ENCODE measurements at places on chromosomes 6 and 20.
A peak's percentile ranks its signal among the peaks of the same experiment; 100 is the strongest.

- DNase-seq: peak; percentile 45
Measured at GRCh38 chr6:55069132-55069781, 105.1 kb upstream of the HCRTR2 start.

DNA sequence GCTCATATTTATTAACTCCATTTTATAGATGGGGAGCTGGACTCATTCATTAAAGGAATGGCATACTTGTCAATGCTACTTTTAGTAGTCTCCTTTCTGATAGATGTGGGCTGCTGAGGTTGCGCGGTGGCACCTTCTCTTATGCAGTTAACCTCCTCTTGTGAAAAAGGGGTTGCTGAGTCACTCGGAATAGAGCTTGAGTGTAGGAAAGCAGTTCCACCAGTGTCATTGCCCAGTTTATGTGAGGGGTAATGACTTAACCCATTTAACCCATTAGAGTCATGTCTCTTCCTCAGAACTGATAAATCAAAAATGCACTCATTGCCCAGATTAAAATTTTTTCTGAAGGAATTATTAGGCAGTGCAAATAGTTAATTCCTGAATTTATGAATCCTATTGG, 6.3 kb downstream of the MAPK14 start:
- no peak for DNase-seq

GRCh38 chr20:54221996-54222890, 14.4 kb downstream of the PFDN4 start:
- no peak for DNase-seq

DNA sequence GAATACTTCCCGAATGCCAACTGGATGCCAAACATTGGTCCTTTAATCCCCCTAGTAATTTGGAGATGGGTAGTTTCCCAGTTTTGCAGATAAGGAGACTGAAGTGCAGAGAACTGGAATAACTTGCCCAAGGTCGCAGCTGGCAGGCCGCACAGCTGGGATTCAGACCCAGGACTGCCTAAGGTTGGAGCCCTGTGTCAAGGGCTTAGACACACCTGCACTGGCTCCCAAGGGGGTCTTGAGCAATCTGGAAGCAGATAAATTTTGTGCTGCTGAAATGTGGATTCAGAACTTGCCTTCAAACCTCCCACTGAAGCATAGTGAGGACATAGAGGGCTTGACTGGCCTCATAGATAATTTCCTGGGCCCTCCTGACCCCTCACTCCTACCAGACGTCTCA, 30.5 kb downstream of the FOXP4 start:
- no peak for DNase-seq

DNA sequence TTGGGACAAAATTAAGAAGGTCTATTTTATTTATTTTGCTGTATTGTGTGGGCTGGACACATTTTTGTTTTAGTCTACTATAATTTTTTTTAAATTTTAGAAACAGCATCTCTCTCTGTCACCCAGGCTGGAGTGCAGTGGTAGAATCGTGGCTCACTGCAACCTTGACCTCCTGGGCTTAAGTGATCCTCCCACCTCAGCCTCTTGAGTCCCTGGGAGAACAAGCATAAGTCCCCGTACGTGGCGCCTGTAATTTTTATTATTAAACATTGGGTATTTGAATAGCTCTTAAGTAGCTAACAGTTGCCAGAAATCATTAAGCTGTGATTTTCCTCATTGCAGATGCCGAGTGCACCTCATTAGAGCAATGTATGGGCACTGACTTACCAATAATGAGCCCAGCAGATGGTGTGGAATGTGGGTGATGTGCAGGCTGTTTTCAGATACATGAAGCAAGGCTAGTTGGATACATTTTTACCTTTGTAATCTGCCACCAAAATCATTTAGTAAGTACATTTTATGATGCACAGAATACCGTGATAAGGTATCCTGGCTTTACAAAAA, 10.3 kb upstream of the MAS1 start:
- DNase-seq: no peak

GRCh38 chr6:107344981-107345380, 114.4 kb downstream of the PDSS2 start:
- DNase-seq: no peak

- DNase-seq: no peak
Measured at GRCh38 chr6:165915022-165915770, 252.2 kb upstream of the PDE10A start.

DNA sequence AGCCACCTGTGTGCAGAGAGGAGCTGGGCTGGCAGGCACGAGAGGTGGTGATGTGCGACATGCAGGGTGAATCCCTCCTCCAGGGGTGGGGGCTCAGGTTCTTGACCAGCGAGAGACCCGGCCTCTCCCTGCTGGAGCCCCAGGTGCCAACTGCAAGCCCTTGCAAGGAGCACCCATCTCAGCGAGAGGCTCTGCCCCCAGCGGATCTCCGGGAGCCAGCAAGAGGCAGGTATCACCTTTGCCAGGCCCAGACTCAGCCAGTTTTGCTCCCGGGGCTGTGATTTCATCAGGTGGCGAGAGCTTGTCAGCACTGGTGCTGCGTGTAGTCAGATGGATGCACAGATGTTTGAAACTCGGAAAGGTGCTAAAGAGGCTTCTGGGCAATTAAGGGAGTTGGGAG, 87.7 kb downstream of the TFAP2C start:
- DNase-seq: no peak

- no peak for DNase-seq
Measured at GRCh38 chr20:49961413-49961812, 21.4 kb upstream of the SNAI1 start.

DNA sequence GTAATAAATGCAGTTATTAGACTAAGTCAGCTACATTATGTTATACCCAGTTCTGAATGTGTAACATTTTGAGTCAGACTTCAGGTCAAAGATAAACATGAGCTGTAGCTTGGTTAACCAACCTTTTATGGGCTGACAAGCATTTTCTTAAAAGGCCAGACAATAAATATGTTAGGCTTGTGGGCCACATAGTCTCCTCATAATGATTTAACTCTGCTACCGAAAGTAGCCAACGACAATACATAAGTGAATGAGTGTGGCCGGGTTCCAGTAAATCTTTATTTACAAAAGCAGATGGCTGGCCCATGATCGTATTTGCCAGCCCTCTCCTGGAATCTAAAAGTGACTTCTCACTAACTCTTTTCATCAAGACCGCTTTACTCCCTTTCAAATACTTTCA, 49.9 kb downstream of the ATG5 start:
- no peak for DNase-seq

GRCh38 chr6:106804346-106805335, 169.9 kb downstream of the CD24 start:
- no peak for DNase-seq

DNA sequence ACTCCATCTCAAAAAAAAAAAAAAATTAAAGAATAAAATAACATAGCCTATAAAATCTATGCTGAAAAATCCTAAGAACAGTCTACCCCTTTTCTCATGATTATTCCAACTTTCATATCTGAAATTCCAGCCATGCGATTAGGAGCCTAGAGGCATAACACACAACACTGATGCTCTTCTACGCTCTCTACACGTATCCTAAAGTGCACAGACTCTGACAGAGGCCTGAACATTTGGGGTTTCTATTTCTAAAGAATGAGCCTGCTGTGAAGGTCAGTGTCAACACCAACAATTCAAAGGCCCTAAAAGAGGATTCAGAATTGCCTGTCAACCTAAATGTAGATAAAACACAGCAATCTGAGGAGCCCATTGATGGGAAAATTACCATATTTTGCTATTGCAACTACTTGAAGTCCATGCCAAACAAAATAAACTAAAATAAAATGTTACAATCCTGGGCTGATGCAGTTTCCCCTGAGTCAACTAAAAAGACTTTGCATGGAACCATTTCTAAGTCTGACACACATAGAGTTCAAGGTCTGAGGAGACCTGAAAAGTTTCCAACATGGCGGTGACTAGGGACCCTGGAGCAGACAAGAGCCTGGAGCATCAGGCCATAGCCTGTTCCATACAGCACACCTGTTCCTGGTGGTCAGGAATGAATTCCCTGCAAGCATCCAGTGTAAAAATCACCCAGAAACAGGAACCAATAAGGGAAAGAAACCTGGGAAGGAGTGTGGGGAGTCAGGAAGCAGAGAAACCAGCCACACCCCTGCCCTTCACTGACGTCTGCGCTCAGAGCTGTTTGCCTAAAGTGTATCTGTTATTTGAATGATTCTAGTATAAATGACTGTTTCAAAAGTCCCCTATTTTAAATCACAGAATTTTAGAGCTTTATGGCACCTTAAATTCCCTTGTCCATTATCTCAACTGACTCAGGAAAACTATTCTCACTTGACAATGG, 11.8 kb downstream of the NINL start:
- no peak for DNase-seq

- no peak for DNase-seq
Measured at GRCh38 chr6:10968776-10969175, 75.3 kb downstream of the ELOVL2 start.

GRCh38 chr20:48286601-48287000, 501.3 kb upstream of the SULF2 start:
- no peak for DNase-seq

DNA sequence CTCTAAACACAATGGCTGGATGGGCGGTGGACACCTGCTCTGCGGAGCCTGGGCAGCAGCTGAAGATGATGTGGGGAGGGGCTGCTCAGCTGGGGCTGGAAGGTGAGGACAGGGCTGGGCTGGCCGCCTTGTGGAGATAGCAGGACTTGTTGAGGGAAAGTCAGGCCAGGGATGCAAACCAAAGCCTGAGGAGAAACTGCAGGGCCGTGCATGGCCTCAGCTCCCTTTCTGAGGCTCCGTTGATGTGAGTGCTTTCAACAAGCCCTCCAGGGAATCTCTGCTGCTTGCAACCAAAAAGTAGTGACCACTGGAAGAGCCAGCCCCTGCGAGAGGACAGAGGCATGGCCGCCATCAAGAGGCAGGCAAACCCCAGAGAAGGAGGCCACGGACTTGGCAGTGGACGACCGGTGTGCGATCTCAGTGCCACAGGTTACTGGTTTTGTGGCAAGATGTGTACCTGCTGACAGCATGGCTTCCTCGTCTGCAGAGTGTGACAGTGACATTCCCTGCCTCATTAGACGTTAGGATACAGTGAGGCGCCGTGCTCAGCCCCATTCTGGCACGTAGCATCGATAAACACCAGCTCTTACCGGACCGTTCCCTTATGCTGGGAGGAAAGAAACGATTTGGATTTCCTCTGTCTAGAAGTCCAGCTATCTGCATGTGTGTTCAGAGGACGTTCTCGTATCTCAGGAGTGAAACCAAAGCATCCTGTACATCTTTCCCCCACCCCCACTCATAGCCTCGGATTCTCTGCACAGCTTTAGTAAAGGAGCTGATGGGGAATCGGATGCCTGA, 37.9 kb downstream of the ERMARD start:
- DNase-seq: no peak

- DNase-seq: no peak
Measured at GRCh38 chr6:139690007-139690406, 315.6 kb upstream of the CITED2 start.

- DNase-seq: no peak
Measured at GRCh38 chr6:40788661-40789655, 201.8 kb upstream of the LRFN2 start.

DNA sequence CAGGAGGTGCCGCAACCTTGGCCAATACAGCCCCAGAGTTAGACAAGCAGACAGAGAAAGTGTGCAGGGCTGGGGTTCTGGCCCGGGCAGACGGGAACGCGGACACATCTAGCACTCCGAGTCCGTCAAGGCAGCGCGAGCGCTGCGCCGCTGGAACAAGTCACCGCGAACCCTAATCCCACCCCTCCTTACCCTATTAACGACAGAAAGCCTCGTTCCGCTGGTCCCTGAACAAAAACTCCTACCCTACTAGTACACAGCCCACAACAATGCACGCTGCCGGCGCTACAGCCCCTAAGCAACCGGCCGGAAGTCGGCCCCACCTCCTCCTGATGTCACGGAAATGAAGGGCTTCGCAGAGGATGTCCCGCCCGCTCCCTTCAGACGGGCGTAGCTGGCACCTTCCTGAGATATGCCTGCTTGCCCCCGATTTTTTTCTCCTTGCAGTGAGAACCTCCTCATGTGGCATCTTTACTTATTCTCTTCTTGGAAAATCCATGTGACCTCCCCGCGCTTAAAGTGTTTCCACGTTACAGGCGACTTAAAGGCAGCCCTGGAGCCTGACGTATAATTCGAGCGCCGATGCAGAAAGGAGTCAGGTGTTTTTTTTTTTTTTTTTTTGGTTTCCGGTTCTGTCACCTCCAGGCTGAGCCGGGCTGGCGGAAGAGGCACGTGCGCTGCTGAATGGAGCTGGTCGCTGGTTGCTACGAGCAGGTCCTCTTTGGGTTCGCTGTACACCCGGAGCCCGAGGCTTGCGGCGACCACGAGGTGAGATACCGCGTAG, at the start of the genes C6orf52 and PAK1IP1:
Gene C6orf52, minus strand, starts transcription at position 315 of the 784 bp plus-strand sequence. CDS start 7,066 bp downstream, outside the sequence.
Gene PAK1IP1, plus strand, starts transcription at position 671 of the 784 bp plus-strand sequence. Its CDS starts 14 bp downstream, at position 685.
- peak; percentile 93 for DNase-seq

- DNase-seq: no peak
Measured at GRCh38 chr6:37442416-37443215, 9.6 kb downstream of the CMTR1 start.

DNA sequence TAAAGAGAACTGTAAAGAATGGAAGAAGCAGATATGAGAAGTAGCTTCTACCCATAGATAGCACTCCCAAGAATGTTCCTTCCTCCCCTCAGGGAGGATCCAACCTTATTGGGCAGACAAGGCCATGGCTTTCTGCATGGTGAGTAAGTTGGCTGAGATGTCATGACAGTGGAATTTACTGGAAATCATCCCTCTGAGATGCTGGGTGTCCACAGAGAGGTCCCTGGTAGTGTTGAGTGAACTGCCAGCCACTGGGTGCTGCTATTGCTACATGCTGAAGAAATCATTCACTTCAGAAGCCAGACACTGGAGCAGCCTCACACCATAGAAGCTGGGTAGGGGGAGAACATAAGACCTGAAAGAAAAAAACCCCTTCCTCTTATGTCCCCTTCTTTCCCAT, 46.4 kb upstream of the FERMT1 start:
- peak; percentile 20 for DNase-seq

DNA sequence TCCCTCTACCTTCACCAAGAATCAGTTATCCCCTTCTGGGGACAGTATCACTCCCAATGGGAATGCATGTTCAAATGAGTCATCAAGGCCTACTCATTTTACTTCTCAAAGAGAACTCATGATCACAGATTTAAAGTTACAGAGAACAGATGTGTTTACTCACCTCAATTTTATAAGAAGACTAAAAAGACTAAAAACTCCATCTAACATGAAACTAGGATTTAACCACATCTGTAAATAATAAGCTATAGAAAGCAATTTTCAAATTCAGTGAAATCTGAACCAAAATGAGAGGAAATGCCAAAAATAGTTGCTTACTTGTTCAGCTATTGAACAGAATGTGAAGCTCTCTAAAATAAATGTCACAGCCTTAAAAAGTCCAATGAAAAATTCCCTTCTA, 300.1 kb upstream of the KCNQ5 start:
- DNase-seq: peak; percentile 13

DNA sequence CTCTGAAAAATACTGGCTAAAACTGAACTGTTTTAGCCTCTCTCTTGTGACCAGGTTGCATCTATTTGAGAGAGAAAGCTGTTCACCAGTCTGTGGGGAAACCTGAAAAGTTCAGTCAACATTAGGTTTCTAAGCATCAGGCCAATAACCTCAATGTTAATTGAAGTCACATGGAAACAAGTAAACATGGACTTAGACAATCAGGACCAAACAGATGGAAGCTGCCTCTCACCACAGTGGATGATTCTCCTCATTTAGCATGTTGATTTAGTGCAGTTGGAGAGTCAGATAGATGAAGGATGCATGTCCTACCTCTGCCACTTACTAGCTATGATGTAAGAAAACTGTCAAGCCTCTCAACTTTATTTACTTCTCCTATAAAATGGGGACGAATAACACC, 18.2 kb downstream of the SCGN start:
- DNase-seq: no peak
